ENCODE measurements at places on chromosomes 12 and 14. TPM values are rescaled to one million over a fixed set of nuclear protein-coding genes. Genes with fewer than 3 reads are reported as not detected.

DNA sequence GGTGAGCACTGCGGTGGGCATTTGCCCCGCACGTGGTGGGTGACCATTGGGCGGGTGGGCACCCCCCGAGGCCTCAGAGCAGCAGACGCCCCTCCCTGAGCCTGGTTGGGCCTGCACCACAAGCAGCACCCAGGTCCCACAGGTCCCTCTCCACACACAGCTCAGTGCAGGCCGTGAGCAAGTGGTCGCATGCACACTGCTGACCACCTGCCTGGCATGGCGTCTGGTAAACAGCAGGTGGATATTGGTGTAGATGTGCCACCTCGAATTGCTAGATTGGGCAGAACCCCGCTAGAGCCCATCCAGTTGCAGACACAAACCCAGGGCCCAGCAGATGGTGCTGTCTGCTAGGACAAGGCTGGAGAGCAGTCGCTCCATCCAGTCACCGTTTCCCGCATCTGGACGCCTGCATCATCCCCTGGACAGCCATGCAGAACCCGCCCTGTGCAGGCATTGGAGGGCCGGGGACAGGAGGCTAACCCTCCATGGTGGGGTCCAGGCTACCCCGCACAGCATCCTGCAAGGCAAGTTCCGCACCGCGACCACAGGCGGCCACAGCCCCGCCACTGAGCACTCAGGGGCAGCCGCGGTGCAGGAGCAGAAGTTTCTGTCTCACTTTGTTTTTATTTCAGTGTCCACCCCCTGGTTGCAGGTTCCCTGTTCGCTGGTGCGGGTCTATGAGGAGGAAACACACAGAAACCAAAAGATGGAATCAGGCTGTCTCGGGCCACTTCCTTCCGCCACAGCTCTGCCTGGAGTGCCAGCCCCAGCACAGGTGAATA is 45.6 kb upstream of the RIMBP2 start:
- no peak for DNase-seq

- DNase-seq: no peak
Observed at GRCh38 chr12:95788637-95789036, 1.9 kb downstream of the NTN4 start.

GRCh38 chr12:27179400-27180214 is 64.5 kb upstream of the STK38L start:
- DNase-seq: no peak

DNA sequence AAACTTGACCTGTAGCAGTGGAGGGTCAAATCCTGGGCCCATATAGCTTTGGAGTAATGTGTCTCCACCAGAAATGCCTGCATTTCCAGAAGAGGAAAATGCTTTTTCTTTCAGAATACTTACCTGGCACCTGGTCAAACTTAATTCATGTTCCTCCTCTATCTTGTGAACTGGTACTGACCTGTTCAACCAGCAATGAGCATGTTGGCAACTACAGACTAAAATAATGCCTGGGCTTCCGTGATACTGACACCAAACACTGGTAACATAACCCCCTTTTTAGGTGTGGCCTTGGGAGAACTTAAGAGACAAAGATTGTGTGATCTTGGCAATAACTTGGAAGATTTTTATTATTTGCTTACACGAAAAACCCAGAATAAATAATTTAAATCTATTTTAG is 23.8 kb upstream of the MGST1 start:
- no peak for DNase-seq

GRCh38 chr12:57772429-57773322 is at the start of gene EEF1AKMT3:
Gene EEF1AKMT3, plus strand, starts transcription at chr12:57772614. Its CDS starts 111 bp downstream, at chr12:57772725.
- peak; percentile 89 for DNase-seq

- DNase-seq: no peak
Observed at GRCh38 chr12:65086236-65086635, 34.9 kb downstream of the WIF1 start.

GRCh38 chr12:42482748-42483520 is 106.6 kb downstream of the PRICKLE1 start:
- DNase-seq: peak; percentile 69

- DNase-seq: no peak
Observed at GRCh38 chr12:63882844-63883243, 38.3 kb downstream of the SRGAP1 start.

DNA sequence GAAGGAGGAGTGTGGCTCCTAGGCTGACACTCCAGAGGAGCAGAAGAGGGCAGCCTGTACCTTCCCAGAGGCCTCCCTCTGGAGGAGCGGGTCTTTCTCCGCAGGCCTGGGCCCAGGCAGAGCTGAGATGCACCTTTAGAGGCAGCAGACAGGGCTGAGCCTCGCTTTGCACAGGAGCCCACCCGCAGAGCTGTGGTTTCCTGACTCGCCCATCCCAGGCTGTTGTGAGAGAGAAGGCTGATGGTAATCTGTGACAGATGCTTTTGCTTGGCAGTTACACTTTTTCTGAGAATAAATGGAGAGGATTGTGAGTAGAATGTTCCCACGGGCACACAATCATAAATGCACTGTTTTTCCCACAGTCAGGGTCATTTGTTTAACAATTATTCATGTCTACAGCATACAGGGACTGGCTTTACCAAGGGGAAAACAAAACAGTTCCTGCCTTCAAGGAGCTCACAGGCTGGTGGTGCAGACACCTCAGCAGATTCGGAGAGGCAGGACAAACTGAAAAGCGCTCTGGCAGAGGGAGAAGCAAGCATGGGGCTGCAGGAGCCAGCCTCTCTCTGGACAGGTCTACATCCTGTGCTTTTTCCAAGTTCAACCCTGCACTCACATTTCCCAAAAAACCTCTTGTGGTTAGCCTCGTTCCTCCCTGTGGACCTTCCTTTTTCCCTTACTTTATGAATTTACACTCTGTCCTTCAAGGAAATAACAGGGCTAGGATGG is 13.9 kb downstream of the EVL start:
- no peak for DNase-seq

- DNase-seq: no peak
Observed at GRCh38 chr12:3837049-3837448, 36.1 kb downstream of the PARP11 start.

DNA sequence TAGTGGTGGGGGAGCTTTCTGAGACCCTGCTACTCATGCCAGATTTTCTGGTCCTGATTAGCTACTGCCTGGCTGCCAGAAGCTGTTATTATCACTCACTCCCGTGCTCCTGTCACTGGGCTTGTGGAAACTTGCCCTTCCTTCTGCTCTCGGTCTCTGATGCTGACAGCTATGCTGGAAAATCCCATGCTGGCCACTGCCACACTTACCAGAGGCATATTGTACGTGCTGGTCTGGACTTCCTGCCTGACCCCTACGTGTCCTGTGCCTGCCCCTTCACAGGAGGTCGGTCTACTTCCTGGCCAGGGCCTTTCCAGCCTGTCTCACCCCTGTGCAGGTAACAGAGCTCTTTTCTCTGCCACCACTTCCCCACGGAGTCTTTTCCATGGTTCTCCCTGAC is 149.4 kb upstream of the PLEKHG7 start:
- DNase-seq: no peak

DNA sequence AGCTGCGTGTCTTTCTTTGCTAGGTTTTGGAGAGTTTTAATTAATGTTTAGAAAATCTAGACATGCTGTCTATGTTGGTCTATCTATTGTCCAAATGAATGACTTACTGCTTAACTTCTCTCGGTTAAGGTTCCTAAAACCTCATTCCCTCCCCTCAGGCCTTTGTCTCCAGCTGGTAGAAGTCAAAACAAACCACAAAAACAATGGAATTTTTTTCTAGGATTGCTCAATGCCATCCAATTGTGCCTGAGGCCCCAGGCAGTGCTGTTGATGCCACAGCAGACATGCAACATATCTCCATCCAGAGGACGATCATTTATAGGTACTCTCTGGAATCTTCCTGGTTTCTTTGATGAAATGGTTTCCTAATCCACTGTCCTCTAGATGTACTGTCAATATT is 448.2 kb upstream of the TBX3 start:
- no peak for DNase-seq

DNA sequence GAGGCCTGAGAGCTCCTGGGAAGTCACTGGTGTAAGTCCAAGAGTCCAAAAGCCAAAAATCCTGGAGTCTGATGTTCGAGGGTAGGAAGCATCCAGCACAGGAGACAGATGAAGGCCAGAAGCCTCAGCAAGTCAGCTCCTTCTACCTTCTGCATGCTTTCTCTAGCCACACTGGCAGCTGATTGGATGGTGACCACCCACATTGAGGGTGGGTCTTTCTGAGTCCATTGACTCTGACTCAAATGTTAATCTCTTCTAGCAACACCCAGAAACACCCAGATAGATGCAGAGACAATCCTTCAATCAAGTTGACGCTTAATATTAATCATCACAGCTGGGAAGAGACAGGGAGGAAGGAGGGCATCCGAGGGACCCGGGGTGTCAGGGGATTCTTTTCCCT is 305.8 kb downstream of the AACS start:
- no peak for DNase-seq

DNA sequence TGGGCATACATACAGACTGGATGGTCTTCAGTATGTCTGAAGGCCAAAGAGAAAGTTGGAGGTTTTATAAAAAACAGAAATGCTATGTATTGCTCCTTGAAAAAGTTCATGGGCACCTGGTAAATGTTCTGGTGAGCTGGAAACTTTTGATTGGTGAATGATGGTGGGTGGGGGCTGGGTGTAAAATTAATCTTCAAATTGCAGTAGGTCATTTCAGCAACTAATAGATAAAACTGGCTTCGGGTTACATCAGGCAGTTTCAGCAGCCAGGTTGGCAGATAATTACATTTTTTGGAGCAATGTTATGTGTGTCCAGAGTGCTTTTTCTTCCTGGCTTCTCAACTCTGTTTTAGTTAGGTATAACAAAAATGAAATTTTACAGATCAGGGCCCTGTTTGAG is 35.3 kb downstream of the SDR9C7 start:
- DNase-seq: no peak

DNA sequence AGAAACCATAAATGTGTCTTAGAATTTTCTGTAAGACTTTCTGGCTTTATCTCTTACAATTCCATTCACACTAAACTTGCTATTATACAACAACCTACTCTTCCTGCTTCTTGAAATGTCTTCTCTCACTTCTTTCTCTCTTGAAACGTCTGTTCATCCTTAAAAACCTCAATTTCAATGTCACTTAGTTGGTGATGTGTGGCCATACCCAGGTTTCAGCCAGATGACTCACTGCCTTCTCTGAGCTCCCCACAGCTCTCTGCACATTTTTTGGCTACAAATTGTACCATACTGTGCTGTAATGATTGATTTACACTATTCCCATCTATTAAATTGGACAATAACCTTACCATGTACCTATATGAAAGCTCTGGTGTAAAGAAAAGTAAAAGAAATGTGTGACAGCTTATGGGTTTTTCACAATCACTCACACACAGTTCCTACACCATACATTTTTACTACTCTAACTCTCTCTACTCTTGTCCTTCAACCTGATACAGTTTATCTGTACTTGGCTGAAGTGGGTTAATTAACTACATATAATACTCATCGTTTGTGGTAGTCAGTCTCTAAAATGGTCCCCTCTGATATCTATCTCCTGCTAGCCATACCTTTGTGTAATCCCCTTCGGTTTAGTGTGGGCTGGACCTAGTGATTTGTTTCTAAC is 222.1 kb downstream of the NELL2 start:
- no peak for DNase-seq

DNA sequence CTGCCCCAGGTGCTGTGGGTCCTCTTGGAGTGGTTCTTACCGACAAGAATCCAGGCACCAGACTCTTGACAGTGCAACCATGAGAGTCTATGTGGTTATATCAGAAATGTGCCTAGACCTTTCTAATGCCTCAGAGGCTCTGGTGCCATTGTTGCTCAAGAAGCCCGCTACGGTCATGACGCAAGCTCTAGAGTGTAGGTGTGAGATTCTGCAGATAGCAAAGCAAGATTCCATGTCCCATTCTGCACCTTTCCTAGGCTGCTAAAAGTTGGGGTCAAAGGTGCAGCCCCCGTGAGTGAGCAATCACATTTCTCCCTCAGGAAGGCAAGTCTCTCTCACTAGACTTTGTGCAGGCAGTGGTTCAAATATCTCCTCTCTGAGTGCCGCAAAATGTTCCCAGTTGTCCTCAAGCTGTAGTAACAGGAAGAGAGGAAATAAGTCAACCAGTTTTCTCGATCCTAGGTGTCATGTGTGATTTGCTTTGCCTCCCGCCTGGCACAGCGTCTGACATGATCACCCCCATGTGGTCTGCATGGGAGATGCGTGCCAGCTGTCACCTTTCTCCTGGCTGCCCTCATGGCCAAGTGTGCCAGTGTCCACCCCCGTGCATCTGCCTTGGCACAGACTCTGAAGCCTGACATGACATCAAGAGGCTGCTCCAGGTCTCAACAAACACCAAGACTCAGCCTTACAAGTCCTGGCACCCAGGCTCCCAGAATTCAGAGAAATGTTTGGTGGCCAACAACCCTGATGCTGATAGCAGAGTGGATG is 122.5 kb upstream of the COCH start:
- no peak for DNase-seq

- peak; percentile 67 for DNase-seq
Observed at GRCh38 chr14:104865081-104865630, at the start of gene CEP170B. Gene CEP170B, plus strand, starts transcription at chr14:104865268. Its CDS starts 3,183 bp downstream, at chr14:104868451.

DNA sequence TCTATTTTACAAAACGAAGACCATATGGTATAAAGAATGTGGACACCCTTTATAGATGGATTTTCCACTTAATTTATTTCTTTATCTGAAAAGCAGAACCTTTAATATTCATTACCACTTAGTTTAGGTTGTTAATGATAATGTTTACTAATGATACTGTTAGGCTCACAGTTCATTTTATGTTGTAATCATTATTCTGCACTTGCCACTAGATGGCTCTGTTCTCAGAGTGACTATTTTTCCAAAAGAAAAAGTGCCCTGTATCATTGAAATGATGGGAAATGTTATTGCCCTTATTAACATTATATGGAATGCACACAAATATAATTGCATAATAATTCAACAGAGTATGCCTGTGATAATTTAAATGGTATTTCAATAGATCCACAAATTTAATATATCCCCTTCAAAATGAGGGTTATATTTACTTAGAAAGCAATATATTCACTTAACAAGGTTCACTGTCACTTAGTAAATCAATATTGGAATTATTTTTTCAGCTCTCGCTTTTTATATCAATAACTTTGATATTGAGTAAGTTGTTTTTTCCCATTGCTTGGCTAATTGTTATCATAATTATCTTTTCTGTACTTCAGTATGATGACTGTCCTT is 95.7 kb downstream of the PDE3A start:
- DNase-seq: no peak

The MSRB3 gene
- total RNA-seq: 11.1 TPM

The TMEM30B gene
- total RNA-seq: 32.7 TPM

The COX8C gene
- not detected for total RNA-seq

The GAS2L3 gene
- 5.1 TPM for total RNA-seq

The ADGRD1 gene
- total RNA-seq: 4.2 TPM

The DLGAP5 gene
- total RNA-seq: 2.0 TPM
